ENCODE measurements at places on chromosomes 2 and 18.
A peak's percentile ranks its signal among the peaks of the same experiment; 100 is the strongest.

GRCh38 chr2:88159955-88160415 is 10.2 kb upstream of the THNSL2 start:
- peak; percentile 89 for DNase-seq

DNA sequence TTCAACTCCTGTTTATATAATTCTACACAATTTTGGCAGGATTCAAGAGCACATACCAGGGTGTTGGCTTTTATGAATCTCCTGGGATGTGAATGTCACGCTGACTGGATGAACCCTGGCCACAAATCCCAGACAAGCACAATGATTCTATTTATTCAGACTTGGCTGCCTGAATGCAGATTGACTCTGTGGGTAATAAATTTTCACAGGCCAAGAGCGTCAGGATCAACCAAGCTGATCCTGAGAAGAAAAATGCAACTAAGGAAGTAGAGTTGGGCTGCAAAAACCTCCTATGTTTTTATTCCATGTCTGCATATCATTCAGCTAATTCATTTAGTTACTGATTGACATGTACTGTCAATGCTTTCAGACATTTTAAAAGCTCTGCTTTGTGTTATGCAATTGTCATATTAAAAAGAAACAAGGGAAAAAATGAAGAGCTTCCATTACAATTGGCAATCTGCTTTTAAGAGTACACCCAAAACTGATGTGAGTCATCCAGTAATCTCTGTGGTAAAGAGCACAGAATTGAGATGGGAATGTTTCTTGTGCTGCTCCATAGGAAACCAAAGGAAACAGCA is 173.0 kb upstream of the REV1 start:
- no peak for DNase-seq

GRCh38 chr2:2890246-2890645 is 487.4 kb downstream of the EIPR1 start:
- DNase-seq, result no peak

DNA sequence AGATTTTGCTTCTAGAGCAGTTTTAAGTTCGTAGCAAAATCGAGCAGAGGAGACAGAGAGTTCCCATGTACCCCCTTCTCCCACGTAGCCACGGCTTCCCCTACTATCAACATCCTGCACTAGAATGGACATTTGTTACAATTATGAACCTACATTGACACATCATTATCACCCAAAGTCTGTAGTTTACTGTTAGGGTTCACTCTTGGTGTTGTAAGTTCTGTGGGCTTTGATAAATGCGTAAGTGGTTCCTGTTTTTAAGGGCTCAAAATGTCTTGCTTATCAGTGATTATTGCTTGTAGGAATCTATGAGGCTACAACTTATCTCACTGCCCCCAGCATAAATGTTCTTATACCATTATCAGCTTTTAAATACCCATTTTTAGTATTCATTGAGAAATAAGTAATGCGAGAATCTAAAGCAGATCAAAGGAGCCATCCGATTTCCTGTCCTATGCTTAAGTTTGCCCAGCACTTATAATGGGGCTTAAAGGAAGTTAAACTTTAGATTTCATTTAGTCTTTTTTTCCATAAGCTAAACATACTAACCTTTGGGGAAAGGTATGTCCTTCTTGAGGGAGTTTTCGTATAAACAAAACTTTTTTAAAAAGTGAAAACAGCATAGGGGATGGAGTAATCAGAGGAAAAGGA is 118.7 kb downstream of the HAUS1 start:
- no peak for DNase-seq

DNA sequence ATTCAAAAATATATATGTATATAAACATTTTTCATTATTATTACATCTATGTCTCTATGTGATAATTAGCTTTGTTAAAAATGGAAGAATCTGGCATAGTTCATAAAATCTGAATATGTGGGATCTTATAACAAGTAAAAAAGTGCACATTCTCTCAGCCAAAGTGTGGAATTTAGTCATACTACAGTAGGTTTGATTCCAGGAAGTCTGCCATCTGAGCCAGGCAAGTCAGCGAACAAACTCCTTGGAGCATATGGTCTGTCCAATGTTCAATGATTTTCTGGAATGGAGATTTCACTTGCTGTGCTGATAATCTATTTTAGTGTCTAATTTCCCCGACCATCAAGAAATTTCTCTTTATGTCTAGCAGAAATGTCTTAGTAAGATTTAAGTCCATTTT is 1033.2 kb upstream of the NXPH2 start:
- DNase-seq, result peak; percentile 47

DNA sequence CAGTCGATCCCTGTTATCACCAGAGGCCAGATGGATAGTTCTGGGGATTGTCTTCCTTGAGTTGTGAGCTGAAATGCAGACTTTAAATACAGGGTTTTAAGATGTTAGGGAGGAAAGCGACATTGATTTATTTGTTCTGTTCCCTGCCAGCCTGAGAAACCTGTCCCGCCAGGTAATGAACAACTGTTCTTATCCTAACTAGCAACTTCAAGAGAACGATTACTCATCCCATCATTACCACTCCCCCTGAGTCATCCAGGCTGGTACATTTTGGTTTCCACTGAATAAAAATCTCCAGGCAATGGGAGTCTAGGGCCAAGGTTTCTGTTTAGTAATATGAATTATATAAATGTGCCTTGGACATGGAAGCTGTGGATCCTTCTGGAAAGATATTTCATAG is 131.2 kb downstream of the LYPD6B start:
- no peak for DNase-seq

GRCh38 chr2:86464652-86465051 is 23.5 kb downstream of the KDM3A start:
- DNase-seq, result no peak

Data from NCI-H82 (cell line).